Adrenal gland (tissue), 19 donors: ENCODE measurements at places on chromosomes 2 and 18.

GRCh38 chr2:173355866-173356508, 1.3 kb downstream of the CDCA7 start:
- DNase-seq: no peak

GRCh38 chr18:12376034-12376753, 833 bp downstream of the AFG3L2 start:
- peak; percentile 74 for DNase-seq

GRCh38 chr2:124623560-124623959, 598.5 kb downstream of the CNTNAP5 start:
- no peak for DNase-seq

DNA sequence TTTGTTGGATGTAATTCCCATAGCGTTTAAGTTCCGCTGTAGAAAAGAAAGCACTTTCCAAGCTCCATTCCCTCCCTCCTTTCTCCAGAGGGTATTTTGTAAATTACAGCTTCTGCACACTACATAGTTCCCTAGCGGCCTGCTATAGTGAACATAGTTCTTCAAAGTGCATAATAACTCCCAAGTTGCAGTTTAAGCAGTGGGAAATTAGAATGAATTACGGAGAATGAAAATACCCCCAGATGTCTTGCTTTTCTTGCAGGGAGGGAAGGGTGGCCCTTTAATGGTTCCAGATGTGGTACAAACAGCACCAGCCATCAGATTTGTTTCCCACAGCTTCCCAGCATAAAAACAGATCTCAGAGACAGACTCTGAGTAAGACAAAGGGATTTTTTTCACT, 893.9 kb downstream of the SUCLG1 start:
- DNase-seq: no peak

GRCh38 chr2:12087671-12088380, 341.4 kb downstream of the LPIN1 start:
- no peak for DNase-seq
